ENCODE measurements at places on chromosomes 2 and 18.

DNA sequence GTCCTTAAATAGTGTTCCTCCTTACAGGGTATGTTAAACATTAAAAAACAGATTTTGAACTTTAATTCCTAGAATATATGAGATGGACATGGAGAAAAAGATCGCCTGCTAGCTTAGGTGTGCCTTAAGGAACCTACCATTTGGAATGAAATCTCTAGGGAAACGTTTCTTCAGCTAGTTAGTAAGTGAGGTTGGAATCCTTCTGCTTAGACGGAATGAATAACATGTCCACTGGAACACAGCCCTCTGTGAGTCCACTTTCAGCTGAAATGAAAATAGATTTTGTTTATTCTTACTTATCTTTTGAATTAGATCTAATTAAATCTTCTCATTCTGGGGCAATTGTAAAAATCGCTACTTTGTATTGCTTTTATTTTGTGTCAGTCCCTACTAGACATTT is 28.4 kb downstream of the NAB1 start:
- no peak overlapping the region for H3K4me3 ChIP-seq
- H3K27ac ChIP-seq, result no peak overlapping the region
- peaks cover 6% of the 10 kb centered on the region for H3K36me3 ChIP-seq
- H3K4me1 ChIP-seq, result peaks cover 26% of the 10 kb centered on the region
- DNase-seq, result no peak

DNA sequence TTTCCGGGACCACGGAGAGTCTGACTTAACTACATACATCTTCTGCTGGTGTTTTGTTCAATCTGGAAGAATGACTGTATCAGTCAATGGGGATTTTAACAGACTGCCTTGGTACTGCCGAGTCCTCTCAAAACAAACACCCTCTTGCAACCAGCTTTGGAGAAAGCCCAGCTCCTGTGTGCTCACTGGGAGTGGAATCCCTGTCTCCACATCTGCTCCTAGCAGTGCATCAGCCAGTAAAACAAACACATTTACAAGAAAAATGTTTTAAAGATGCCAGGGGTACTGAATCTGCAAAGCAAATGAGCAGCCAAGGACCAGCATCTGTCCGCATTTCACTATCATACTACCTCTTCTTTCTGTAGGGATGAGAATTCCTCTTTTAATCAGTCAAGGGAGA is 23.1 kb downstream of the ICOS start:
- no peak overlapping the region for H3K4me3 ChIP-seq
- H3K36me3 ChIP-seq, result no peaks in the 10 kb centered on the region
- H3K4me1 ChIP-seq, result peaks cover 70% of the 10 kb centered on the region

GRCh38 chr2:37343537-37344434 is 644 bp upstream of the QPCT start:
- no peaks in the 10 kb centered on the region for H3K27me3 ChIP-seq
- no peak for DNase-seq
- H3K27ac ChIP-seq, result no peak overlapping the region
- H3K36me3 ChIP-seq, result no peaks in the 10 kb centered on the region

GRCh38 chr2:10449838-10450691 is 1.9 kb upstream of the ODC1 start:
- H3K36me3 ChIP-seq, result no peaks in the 10 kb centered on the region
- peaks cover 64% of the 10 kb centered on the region for H3K4me1 ChIP-seq
- no peak for DNase-seq
- peak overlapping the region; percentile 99 for H3K4me3 ChIP-seq
- H3K27ac ChIP-seq, result no peak overlapping the region

- no peaks in the 10 kb centered on the region for H3K27me3 ChIP-seq
- peaks cover 9% of the 10 kb centered on the region for H3K36me3 ChIP-seq
- DNase-seq, result no peak
- H3K4me3 ChIP-seq, result no peak overlapping the region
These were observed 1.2 kb downstream of the ANKRD23 start for GRCh38 chr2:96842600-96842999.

GRCh38 chr2:188573453-188573852 is 281.8 kb downstream of the GULP1 start:
- no peak for DNase-seq
- H3K36me3 ChIP-seq, result peaks cover 4% of the 10 kb centered on the region
- H3K4me3 ChIP-seq, result no peak overlapping the region
- H3K27me3 ChIP-seq, result no peaks in the 10 kb centered on the region
- H3K27ac ChIP-seq, result no peak overlapping the region

GRCh38 chr2:148540022-148540421 is 104.5 kb upstream of the EPC2 start:
- H3K4me1 ChIP-seq, result no peaks in the 10 kb centered on the region
- DNase-seq, result no peak
- no peaks in the 10 kb centered on the region for H3K27me3 ChIP-seq
- H3K27ac ChIP-seq, result no peak overlapping the region

DNA sequence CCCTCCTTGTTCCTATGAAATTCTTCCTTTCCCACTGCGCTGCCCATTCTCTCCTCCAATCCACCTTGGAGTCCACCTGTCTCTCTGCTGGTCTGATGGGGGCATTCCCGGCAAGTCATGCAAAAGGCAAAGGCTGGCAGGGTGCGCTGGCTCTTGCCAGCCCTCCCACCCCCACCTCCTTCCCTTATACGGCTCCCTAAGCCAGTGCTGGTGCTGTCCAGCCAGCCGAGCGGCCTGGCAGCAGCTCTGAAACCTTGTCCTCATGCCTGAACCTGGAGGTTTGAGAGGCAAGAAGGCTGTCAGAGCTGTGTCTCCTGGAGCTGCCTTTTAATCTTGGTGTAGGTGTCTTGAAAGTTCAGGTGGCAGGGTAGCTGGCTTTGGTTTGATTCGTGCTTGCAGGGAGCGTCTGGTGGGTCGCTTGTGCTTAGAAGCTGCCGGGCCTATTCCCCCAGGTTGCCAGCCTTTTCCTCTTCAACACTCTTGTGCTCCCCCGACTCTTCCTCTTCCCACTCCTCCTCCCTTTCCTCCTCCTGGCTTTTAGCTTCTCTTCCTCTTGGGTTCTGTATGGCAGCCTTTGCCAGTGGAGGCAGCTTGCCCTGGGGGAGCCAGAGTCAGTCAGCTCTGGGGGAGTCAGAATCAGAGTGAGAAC is 748 bp downstream of the LIPG start:
- no peak overlapping the region for H3K27ac ChIP-seq
- peak overlapping the region; percentile 68 for H3K4me3 ChIP-seq
- H3K27me3 ChIP-seq, result no peaks in the 10 kb centered on the region
- no peaks in the 10 kb centered on the region for H3K36me3 ChIP-seq
- DNase-seq, result no peak

- no peaks in the 10 kb centered on the region for H3K36me3 ChIP-seq
- no peak overlapping the region for H3K27ac ChIP-seq
- DNase-seq, result no peak
- no peak overlapping the region for H3K4me3 ChIP-seq
These were observed 259.7 kb upstream of the STON1 start for GRCh38 chr2:48270209-48270608.

DNA sequence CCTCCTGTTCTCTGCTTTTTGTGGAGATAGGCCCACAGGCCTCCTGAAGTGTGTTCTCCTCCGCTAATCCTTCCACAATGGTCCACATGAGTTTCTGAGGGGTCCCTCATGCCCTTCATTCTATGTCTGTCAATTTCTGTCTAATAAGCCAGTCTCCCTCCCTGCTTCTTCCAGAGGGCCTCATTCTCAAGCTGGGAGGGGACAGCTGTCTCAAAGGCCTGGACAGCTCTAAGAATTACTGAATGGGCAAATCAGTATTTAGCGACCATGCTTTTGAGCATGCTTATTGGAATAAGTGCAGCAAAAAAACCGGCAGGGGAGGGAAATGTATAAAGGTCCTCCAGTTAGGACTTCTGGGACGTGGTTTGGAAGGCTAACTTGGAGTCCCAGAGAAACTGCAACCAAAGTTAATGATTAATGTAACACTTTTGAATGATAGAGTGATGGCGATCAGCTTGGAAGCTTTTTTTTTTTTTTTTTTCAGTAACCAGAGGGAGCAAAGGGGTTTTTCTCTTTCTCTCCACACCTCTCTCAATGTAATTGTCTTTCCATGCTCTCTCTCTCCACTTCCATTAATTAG is 890.7 kb upstream of the POU3F3 start:
- H3K4me3 ChIP-seq, result no peak overlapping the region
- H3K4me1 ChIP-seq, result no peaks in the 10 kb centered on the region

GRCh38 chr2:10449486-10449831 is 1.3 kb upstream of the ODC1 start:
- H3K27me3 ChIP-seq, result no peaks in the 10 kb centered on the region
- peaks cover 16% of the 10 kb centered on the region for H3K4me1 ChIP-seq
- H3K4me3 ChIP-seq, result peak overlapping the region; percentile 99
- H3K36me3 ChIP-seq, result no peaks in the 10 kb centered on the region
- H3K27ac ChIP-seq, result no peak overlapping the region
- no peak for DNase-seq

GRCh38 chr2:151252646-151253045 is 9.0 kb downstream of the RBM43 start:
- DNase-seq, result no peak
- no peak overlapping the region for H3K27ac ChIP-seq
- H3K4me1 ChIP-seq, result no peaks in the 10 kb centered on the region
- H3K36me3 ChIP-seq, result peaks cover 23% of the 10 kb centered on the region

DNA sequence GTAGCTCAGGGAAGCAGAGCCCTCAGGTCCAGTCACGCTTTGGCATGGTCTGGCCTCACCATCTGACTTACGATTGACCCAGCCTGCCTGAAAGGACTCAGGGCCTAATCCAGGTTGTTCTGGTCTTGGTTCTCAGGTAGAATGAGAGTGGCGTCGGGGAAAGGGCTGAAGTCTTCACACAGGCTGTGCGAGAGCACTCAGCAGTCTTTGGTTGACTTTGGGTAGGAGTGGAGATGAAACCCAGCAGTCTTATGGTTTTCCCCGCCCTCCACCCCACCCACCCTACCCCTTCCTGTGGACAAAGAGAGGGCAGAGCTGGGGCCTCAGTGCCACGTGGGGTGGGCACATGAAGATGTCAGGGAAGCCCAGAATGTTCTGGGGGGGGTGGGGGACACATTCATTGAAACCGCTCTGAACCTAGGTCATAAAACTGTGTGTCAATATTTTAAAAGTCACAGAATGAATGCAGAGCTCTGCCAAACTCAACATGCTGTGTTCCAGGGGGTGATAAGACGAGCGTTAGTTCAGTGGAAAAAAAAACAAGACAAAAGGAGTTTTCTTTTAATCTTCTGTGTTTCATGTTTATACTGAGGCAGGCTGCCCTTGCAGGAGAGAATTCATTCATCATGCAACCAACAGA is 58.6 kb upstream of the ALPP start:
- no peaks in the 10 kb centered on the region for H3K36me3 ChIP-seq

DNA sequence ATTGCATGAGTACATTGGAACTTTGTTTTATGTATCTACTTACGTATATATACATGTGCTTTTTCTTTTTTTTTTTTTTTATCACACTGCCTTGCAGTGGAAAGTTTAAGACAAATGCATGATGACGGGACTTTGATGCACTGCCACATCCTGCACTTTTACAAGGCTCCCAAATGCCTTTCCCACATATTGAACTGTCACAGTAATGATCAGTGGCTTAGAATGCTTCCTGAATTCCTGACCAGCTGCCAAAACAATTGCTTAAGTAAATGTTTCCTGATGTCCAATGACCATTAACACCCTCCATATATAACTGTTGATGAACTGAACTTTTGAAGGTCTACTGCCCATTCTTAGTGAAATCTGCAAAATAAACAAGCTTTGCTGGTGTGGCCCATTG is 60.2 kb downstream of the LYPD6B start:
- H3K27me3 ChIP-seq, result no peaks in the 10 kb centered on the region
- no peak overlapping the region for H3K4me3 ChIP-seq
- no peaks in the 10 kb centered on the region for H3K4me1 ChIP-seq
- H3K27ac ChIP-seq, result no peak overlapping the region
- no peaks in the 10 kb centered on the region for H3K36me3 ChIP-seq
- no peak for DNase-seq
